ENCODE measurements at places on chromosomes 12 and 14.

GRCh38 chr12:122867691-122868461 is 28.0 kb downstream of the VPS37B start:
- DNase-seq = no peak

DNA sequence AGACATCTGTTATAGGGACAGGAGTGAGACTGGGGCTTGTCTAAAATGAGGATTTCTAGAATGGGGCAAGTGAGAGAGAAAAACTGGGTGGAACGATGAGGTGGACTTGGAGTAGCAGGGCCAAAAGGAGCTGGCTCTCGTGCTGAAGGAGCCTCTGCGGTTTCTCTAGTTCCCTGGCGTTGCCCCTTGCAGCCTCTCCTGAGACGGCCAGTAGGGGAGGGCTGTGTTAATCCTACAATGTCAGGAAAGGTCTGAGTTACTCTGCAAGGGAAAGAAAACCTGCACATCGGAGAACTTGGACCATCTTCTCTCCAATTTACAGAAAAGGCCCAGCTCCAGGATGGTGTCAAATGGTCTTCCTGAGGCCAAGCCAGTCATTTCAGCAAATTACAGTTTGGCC is 963.8 kb upstream of the FLRT2 start:
- DNase-seq = no peak

DNA sequence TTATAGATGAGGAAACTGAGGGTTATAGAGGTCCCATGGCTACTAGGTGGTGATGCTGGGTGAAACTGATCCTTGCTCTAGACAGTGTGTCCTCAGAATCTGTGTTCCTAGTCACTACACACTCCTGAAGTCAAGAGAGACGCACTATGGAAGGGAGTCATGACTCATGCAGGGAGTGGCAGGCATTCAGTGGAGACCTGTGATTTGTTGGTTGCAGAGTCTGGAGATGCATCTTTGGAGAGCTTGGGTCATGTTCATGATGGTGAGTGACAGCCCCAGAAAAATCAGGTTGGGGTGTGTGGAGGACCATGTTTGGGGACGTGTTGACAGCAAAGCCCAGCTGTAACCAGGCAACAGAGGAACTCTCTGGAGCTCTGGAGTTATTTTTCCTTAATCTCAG is 38.0 kb upstream of the FBXO21 start:
- DNase-seq = no peak

DNA sequence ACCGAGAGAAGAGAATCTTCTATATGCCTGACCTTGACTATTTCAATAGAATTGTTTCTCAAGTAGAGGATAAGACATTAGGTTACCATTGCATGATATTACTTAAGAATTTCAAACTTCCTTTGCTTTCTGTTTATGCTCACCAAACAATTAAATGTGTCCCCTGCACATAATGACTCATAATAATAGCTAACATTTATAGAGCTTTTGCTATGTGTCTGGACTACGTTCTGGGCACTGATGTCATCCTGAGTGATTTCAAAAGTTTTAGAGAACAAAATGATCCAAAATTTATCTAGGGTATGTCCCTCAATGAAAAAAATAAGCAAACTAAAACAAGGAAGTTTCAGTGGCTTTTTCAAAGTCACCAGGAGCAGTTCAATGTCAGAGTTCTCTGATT is 38.8 kb downstream of the SLC15A5 start:
- DNase-seq = no peak

- no peak for DNase-seq
Observed at GRCh38 chr12:48265777-48266176, 62.7 kb upstream of the OR10AD1 start.

GRCh38 chr12:14841761-14842160 is 1.6 kb downstream of the ART4 start:
- peak; percentile 26 for DNase-seq

DNA sequence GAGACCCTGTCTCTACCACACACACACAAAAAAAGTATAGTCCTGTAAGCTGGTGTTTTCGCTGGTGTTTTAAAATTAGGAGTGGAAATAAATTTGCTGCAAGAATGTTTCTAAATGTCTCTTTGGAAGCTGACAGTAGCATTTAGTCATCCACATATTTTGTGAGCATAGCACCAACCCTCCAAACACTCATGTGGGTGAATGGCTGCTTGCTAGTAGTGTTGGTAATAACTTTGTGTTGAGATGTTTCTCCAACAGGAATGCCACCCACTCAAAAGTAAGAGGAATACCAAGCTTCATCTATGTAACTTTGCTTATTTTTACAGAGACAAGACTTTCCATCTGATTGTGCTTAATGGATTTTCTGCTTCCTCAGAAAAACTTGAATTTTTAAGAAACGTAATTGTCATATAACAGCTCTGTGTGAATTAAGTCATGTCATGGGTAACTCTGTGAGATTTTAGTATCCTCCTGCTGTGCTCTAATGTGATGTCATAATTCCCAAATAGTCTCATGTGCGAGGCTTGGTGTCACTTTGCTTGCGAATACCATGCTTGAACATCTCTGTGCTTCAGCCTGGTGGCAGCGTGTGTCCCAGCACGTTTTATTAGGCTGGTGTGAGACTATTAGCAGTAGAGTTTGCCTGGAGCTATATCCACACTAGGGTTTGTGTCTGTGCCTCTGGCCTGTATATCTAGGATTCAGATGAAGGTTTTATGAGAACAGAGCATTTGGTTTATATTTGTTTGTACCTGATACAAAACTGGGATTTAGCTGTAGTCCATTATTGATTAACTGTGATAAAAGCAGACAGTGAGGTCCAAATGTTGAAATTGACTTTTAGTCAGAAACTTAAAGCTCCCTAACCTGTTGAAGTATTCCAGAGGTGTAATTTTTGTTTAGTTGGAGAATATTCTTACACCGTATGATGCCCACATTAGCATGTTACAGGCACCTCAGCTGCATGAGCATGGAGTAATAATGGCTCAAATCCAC is 80.5 kb downstream of the FBXW8 start:
- DNase-seq = no peak

DNA sequence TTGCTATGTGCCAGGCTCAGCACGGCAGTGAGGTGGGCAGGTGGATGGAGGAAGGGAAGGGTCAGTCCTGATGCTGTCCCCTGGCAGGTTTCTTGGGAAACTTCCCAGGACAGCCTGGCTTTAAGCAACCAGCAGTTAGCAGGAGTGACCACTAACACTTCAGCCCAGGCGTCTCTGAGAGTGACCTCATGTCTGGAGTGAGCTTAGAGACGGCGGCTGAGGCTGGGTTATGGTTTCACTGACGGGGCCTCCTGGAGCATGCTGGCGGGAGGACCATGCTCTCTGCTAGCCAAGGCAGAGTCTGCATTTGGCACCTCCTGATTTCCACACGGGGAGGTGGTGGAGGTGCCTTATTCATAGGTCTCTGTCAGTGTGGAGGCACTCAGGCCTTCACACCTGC is 2.5 kb downstream of the HHIPL1 start:
- DNase-seq = no peak

GRCh38 chr14:36747411-36748184 is 85.9 kb downstream of the PAX9 start:
- DNase-seq = no peak

DNA sequence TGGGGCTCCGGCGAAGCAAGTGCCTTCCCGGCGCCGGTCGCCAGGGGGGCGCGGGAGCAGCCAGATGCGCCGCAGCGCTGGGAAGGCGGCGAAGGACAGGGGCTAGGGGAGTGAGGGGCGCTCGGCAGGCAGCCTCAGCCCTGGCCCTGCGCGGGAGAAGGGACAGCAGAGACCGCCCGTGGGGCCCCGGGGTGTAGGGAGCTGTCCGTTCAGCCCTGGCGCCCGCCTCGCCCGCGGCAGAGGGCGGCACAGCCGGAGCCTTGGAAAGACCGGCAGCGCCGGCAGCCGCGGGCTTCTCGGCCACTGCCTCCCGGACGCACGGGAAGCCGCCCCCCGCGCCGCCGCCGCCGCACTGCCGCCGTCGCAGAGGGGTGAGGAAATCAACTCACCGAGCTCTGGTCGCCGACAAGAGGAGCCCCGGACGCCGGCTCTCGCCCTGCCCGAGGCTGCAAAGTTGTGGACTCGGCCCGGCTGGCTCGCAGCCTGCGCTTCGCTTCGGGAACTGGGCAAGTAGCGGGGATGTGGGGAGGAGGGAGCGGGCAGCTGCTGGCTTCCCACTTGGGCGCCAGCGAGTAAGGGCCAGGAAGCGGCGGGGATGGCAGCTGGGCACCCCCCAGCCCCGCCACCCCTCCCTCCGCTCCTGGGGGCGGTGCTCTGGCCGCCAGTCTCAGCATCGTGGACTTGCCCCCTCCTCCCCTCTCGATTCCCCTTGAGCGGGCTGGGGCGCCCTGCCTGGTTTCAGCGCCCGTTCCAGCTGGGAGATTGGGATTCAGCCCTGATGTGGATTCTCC is at the start of gene ZDHHC22:
TSS of gene ZDHHC22 (minus strand) at position 578 of the 791 bp plus-strand sequence. CDS start 2,053 bp downstream, outside the sequence.
- DNase-seq = no peak

DNA sequence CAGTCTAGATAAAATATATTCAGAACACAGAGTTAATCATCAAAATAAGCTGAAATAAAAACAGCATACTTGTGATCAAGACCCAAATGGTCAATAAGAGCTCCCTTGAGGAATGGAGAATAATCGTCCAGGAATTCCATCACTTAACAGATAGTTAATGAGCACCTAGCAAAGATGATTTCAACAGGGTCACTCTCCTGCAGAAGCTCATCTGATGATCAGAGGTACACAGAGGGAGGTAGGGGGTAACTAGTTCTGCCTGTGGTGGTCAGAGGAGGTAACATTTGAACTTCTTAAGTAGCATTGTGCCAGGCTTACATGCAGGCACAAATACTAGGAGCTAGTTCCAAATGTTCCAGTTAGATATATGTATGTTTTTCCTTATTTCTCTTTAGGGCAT is 9.5 kb downstream of the MED13L start:
- peak; percentile 45 for DNase-seq

DNA sequence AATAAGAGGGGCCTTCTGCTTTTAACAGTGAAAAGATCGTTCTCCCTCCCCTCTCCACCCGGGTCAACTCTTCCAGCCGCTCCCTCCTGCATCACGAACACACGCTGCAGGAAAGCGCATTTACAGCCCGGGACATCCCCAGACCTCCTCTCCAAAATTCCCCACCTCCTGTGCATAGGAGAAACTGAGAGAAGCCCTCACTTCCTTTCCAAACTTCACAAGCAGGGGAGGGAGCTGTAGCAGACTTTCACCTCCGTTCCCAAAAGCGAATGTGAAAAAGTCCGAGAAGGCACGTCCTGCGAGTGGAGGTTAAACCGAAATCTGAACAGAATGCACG is 513 bp downstream of the BCAT1 start:
- DNase-seq = peak; percentile 34

DNA sequence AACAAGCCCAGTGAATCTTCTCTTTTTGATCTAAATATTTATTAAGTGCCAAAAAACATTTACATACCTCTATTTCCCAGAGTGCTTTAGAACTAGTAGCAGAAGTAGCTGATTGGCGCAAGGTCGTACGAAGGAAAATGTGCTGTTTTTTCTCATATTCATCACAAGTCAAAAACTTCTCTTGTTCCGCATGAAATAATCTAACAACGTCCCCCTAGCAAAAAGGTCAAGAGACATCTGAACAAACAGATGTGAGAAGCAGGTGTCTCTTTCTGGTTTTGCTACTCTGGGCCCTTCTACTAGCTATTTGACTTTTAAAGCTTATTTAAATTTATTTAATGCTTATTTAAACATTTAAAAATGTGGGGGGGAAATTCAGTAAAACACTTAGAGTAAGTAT is 117.8 kb downstream of the ITPR2 start:
- no peak for DNase-seq

DNA sequence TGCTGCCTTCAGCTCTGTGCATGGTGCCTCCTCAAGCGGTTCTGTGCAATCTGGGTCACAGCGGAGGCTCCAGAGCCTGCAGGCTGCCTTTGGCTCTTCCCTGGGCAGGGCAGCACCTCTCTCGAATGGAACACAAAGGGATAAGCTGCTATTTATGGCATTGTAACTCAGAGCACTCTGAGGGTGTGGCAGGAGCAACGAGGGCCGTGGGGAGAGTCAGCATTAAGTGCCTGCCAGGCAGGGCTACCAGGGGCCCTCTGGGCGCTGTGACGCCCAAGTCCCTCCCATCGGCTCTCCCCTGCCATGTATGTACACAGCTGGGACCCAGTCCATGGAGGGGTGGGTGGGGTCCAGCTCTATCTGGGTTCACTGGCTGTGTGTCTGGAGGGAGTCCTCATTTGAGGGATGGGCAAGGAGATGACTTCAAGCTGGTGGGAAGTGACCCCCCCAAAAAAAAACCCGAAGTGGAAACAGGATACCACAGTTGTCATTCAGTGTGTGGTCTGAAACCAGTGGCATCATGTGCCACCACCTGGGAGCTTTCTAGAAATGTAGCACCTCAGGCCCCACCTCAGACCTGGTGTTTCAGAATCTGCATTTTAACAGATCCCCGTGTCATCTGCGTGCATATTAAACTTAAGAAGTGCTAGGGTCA is 44.0 kb upstream of the OAS1 start:
- no peak for DNase-seq

- no peak for DNase-seq
Observed at GRCh38 chr12:21983095-21983494, 41.9 kb upstream of the ABCC9 start.

DNA sequence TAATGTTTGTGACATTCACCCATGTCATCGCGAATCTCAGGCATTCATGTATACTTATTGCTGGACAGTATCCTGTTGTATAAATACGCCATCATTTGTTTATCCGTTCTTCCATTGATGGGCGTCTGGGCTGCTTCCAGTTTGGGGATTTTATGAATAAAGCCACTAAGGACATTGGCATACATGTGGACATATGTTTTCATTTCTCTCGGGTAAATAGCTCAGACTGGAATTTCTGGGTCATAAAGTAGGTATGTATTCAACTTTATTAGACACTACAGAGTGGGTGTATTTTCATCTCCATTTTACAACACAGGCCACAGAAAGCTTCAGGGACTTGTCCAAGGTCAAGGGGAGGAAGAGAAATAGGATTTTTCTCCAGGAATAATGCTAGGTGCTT is 48.9 kb downstream of the HRK start:
- DNase-seq = no peak

DNA sequence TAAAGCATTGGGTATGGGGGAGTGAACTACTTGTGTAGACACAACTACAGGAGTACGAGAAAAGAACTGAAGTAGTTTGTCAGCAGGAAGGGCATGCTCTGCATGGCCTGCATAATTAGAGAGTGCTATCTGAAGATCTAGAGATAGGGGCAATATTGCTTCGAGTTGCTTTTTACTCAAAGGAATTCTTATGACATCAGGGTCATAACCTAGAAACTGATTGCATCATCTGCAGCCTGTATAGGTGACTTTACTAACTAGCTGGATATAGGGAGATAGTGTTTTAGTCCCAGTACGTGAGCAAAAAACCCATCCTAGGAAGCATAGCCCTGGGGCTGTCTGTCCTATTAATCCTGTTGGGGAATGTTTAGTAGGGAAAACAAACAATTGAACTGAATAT is 39.8 kb downstream of the TMTC3 start:
- no peak for DNase-seq

DNA sequence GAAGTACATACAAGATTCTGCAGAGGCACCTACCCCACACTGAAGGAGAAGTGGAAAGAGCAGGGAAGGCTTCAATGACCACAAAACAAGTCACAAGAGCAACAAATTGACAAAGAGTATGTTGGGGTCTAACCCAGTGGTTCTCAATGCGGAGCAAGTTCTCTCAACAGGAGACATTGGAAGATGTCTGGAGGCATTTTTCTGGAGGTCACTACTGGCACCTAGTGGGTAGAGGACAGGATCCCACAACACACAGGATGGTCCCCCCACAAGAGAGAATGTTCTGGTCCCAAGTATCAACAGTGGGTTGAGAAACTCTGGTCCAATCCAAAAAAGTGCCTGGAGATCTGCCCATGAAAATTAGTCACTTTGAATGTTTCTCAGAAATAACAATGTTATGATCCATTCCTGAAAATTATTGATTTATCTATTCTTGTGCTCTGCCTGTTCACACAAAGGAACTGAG is 3.4 kb downstream of the SSH1 start:
- peak; percentile 84 for DNase-seq

- DNase-seq = no peak
Observed at GRCh38 chr12:109926488-109927210, 26.6 kb downstream of the TCHP start.
